SK-N-DZ (cell line): ENCODE measurements at places on chromosomes 1 and 21.

GRCh38 chr21:20523191-20523590 is 475.0 kb upstream of the NCAM2 start:
- DNase-seq = no peak

DNA sequence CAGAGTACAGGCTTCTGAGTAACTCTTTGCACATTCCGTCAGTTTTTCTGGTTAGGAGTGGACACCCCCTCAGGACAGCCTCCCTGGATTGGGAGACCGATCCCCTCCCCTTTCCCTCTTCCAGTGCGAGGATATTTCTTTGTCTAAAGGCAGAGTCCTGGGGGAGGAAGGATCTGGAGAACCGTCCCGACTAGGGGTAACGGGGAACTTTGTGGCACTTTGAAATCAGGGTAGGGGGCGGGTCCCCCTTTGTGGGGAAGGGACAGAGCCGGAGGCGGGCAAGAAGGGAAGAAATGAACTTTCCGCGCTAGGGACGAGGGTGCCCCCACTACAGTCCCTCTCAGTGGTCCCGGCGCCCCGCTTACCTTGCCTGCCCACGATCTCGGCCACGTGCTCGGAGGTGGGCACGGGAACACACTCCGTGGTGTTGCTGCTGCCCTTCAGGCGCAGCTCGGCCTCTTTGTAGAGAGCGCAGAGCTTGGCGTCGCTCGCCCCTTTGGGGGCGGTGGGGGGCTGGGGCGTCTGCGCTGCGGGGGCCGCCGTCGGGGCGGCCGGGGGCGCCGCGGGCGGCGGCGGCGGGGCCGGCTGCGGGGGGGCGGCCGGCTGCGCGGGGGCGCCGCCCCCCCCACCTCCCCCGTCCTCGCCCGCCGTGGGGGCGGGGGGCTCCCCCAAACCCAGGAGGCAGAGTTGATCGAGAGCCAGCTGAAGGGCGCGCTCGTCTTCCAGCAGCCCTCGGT is 917 bp downstream of the MEX3A start:
- DNase-seq = no peak

GRCh38 chr21:15367061-15367626 is 302.3 kb upstream of the NRIP1 start:
- DNase-seq = no peak

GRCh38 chr1:160451119-160451858 is 50.9 kb downstream of the VANGL2 start:
- DNase-seq = no peak

DNA sequence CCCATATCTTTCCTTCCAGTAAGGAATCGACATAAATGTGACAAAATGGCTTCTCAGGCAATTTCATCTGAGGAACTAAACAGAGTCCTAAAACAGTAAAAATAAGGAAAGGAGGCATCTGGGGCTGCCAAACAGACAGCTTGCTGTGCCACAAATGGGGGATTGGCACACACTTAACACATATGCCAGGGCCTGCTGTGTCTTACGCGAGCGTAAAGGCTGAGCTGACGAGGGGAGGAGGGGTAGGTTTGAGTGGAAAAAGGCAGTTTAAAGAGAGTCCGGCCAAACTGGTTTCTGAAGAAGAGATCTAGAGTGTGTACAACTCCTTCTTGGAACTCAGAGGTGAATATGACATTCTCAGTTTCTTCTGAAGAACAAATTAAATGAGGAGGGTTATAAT is 244.1 kb upstream of the MAP1LC3C start:
- no peak for DNase-seq

- DNase-seq = no peak
These were observed 6.1 kb downstream of the RNF223 start for GRCh38 chr1:1067860-1068516.

- DNase-seq = no peak
These were observed 39.3 kb downstream of the CDKN2C start for GRCh38 chr1:51009381-51009780.

GRCh38 chr1:244918421-244919319 is 54.3 kb upstream of the HNRNPU start:
- peak; percentile 20 for DNase-seq

DNA sequence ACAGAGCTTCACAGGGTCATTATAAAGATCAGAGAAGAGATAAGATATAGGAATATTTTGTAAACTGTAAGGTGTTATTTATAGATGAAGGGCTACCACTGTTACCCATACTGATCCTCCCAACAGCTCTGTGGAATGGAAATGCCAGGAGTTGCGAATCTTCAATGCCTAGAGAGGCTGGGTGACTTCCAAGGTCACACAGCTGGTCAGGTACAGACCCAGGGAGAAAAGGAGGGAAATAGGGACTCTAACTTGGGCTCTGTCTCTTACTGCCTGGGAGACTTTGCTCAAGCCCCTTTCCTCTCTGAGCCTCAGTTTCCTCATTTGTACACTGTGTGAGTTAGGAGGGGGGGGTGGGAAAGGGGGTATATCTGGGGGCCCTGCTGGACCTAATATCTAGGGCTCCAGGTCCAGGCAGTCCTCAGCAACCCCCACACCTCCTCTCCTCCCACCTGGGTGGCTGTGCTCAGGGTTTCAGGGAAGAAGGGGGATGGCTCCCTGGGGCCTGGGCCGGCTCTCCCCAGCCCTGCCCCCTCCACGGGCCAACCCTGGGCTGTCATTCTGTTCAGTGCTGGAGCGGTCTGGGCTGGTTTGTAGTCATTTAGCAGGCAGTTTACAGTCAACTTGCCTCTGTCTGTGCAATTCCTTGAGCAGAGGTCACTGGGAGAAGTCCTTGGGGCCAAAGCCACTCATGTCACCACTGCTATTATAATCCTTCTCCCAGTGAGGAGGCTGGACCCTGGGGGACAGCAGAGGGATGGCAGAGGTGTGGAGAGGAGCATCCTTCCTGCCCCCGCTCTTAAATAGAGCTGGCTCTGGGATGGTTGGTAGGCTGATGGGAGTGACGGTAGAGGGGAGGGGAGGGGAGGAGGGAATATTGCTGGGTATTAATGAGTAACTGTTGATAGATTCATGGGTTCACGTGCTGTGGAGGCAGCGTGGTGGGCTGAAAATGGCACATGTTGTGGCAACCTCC is 1.7 kb downstream of the BSND start:
- DNase-seq = no peak

GRCh38 chr1:26161415-26162219 is 2.7 kb downstream of the FAM110D start:
- DNase-seq = peak; percentile 37

DNA sequence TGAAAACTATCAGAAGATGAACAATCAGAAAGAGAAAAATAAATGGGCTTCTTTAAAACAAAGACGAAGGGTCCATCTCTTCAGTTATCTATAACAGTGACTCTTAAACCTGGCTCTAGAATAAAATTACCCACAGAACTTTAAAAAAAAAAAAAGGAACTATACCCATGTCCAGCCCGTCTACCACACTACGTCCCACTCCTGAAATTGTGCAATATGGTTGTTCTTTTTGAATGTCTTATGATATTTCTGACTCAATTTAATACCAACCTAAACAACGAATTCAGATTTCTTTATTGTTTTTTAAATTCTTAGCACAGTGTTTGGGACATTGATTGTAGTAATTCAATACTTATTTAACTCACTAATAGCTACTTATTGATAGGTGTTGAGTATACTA is 246.3 kb downstream of the DPYD start:
- DNase-seq = no peak

GRCh38 chr21:34037009-34037795 is 36.2 kb upstream of the MRPS6 start:
- no peak for DNase-seq

DNA sequence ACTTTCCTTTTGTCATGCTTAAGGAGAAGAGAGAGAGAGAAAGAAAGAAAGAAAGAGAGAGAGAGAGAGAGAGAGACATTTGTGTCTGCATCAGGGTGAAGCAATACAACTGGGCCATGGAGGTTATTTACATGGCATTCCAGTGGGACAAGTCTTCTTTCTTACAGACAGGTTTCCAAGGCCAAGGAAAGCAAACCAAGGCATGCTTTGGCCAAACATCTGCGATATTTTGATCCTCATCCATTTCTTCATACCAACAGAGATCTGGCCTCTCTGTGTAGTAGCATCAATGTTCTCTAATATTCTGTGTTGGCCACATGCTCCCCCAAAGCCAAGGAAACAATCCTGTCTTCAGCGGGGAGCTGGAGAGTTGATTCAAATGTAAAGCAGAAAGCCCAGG is 292.1 kb downstream of the SETD4 start:
- no peak for DNase-seq

DNA sequence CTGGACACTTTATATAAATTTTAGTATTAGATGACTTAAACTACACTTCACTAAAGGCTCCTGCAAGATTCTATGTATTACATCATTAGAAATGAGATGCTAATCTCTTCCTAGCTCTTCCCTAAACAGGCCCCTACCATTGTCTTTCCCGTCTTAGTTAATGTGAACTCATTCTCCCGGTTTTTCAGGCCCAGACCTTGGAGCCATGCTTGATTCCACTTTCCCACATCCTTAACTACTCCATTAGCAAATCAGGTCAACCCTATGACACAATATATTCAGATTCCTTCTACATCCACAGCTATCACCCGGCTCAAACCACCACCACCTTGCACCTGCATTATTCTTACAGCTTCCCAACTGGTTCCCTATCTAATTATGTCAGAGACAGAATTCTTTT is 73.3 kb downstream of the NVL start:
- DNase-seq = no peak

- peak; percentile 15 for DNase-seq
These were observed 115.0 kb upstream of the SMYD2 start for GRCh38 chr1:214165850-214166374.

DNA sequence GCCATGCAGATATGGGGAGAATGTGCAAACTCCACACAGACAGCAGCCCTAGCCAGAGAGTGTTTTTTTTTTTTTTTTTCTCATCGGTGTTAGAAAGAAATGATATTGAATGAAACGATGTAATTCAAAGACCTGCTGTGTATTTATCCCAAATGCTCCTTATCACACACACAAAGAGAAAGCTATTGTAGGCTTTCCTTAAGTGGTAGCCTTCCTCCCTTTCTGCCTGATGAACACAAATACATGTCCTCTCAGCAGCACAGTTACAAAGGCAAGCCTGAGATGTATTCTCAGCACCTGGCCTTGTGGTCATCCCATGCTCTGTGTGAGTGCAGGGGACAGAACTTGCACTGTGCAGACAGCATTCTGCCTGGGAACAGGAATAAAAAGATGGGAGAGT is 93.8 kb downstream of the PLPPR5 start:
- no peak for DNase-seq

DNA sequence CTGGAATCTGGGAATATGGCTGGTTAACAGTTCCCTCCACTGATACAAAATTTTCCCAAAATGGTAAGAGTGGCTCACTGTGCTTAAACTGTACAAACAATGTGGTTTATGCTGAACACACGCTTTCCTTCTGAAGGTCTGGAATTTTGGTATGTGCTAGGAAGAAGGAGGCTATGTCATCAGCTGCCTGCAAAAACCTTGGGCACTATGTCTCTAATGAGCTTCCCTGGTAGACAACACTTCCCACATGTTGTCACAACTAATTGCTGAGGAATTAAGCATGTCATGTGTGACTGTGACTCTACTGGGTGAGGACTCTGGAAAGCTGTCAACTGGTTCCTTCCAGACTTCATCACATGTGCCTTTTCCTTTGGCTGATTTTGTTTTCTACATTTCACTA is 29.2 kb downstream of the IPP start:
- DNase-seq = no peak

DNA sequence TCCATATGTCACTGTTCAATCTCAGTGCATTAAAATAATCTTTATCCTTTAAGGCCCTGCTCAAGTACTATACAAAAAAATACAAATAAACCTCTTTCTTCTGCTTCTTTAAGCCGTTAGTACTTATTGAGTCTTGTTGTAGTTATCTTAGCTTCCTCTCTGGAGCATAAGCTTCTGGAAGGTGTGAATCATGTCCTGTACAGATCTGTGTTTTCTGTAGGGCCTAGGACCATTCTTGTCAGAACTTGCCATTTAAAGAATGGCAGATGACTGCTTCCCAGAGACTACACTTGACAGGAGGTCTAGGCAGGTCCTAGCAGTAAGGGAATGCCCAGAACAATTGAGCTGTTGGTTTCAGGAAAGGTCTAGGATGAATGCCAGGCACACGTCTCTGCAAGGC is 12.9 kb downstream of the NEK7 start:
- no peak for DNase-seq

- no peak for DNase-seq
These were observed 7.3 kb downstream of the MYOG start for GRCh38 chr1:203078478-203078877.

- no peak for DNase-seq
These were observed 203.5 kb upstream of the TMEM51 start for GRCh38 chr1:14949836-14950713.

DNA sequence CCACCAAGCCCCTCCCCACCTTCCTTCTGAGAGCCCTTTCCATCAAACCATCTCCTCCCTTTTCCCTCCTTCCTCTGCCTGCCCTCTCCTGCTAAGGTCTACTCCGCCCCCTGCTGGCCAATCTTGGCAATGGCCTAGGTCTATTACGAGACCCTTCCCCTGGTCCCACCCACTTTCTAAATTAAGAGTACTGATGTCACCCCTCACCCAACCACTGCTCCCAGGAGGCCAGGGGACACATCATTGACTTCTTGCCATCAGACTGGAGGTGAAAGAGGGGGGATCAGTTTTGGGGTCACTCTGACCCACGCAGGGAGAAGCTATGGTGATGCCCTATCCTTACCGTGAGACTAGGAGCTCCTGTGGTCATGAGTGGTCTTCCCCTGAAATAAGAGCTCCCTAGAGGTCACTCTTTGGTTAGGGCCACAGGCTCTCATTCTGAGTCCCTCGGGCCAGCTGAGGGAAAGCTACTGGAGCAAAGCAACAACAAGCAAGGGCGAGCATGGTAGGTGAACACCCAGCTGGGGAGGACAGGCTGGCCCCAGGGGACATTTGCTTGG is 34.6 kb upstream of the S100A7 start:
- DNase-seq = peak; percentile 83

DNA sequence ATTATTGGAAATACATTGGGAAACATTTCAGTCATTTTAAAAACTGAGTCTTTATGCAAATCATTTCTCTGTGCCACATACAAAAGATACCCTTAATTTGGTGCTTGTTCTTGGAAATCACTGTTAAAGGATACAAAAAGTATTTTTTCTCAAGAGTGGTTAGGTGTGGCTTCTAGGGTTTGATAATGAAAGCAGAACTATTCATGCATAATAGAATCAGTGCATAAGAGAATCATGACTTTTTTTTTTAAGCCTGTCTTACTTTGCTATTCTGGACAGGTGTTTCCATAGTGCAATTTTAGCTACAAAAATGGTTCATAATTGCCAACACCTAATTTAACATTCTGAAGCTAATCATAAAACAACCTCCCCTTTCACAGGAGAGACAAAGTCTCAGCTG is 233.0 kb upstream of the NRIP1 start:
- no peak for DNase-seq

- no peak for DNase-seq
These were observed 360.3 kb downstream of the TGFB2 start for GRCh38 chr1:218705391-218705790.
